ENCODE measurements at places on chromosomes 6 and 20.
A peak's percentile ranks its signal among the peaks of the same experiment; 100 is the strongest.

DNA sequence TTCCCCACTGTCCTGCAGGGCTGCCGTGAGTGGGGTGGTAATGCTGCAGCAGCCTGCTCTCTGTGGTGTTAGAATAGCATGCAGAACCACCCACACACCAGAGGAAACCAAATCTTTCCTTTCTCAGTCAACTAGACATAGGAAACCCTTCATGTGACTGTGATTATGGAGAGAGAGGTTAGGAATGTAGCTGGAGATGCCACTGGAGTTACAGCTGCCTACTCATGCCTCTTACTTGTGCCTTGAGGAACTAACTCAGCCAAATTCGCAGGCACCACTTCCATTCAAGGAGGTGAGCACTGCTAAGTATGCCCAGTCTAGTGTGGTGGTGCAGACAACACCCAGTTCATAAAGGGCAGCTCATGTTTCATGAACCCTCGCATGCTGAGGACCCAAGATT is 27.4 kb downstream of the MUC22 start:
- no peak for DNase-seq

GRCh38 chr20:47061549-47061948 is 166.9 kb downstream of the EYA2 start:
- no peak for DNase-seq

DNA sequence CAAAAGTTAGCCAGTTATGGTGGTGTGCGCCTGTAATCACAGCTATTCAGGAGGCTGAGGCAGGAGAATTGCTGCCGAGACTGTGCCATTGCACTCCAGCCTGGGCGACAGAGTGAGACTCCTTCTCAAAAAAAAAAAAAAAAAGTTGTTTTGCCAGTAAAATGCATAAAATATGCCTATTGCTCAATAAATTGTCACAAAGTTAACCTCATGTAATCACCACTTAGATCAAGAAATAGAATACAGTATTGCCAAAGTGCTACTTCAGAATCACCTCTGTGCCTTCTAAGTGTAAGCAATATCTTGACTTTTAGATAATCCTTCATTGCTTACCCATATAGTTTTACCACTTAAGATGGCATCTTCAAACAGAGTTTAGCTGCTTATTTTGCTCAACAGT is 80.7 kb downstream of the TRMT11 start:
- DNase-seq, result no peak

DNA sequence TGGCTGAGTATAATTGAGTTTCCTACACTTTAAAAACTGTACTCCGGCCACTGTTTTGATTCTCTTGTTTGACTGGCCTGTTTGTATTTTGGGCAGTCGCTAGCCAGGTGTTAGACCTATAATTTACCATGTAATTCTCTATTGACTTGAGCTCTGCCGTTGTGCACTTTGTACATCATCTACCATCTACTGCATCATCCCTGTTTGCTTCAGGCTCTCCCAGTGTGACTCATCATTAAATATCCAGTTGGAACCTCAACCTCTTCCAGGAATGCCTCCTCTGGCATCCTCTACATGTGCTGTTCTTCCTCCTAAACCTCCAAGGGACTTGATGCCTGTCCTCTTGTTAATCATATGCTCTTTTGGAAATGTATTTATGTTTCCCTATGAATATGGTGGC is 72.3 kb downstream of the FARS2 start:
- no peak for DNase-seq

- no peak for DNase-seq
These were observed 42.1 kb upstream of the ZNF184 start for GRCh38 chr6:27514906-27515495.

DNA sequence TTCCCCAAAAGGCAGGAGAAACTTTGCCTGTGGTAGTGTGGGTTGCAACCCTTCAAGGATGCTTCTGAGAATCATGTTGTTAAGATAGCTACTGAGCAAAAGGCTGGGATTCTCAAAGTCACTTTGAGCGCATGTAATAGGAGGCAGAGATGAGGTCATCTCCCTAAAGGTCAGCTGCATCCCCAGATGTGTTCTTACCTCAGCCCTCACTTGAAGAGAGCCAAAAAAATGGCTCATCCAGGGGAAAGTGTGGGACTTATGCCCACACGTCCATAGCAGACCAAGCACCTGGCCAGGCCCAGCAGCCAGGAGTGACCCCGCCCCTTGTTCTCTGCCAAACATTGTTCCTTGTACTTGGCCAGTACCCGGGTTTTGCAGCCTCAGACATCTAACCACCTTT is 187.0 kb upstream of the BMP2 start:
- no peak for DNase-seq

- peak; percentile 42 for DNase-seq
These were observed 280.3 kb upstream of the SYNCRIP start for GRCh38 chr6:85923013-85923430.

DNA sequence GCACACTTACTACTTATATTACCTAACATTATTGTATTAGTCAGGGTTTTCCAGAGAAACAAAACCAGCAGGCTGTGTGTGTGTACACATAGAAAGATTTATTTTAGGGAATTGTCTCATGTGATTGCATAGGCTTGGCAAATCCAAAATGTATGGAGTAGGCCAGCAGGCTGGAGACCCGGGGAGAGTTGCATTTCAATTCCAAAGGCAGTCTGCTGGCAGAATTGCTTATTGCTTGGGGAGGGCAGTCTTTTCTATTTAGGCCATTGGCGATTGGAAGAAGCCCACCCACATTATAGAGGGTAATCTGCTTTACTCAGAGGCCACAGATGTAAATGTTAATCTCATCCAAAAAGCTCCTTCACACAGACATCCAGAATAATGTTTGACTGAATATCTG is 157.0 kb downstream of the ADGRG6 start:
- no peak for DNase-seq

- no peak for DNase-seq
These were observed 23.6 kb downstream of the DDX43 start for GRCh38 chr6:73418081-73418741.

DNA sequence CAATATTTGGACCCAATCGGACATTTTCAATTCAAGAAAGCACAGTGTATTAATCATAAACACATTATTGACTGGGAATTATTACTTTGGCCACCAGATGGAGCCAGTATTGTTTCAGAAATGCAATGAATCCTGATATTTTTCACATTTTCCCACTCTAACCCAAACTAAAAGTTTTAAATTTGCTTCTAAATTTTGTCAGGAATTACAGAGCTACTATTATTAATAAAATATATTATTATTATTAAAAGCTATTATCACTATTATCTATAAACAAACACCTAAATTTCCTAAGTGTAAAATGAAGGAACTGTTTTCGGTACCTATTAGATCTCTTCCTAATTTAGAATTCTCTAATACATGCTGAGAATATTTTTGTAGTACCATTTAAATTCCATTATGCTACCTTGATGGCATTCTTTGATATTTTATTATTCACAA is 245.3 kb downstream of the OGFRL1 start:
- peak; percentile 1 for DNase-seq

GRCh38 chr20:33229843-33230242 is 6.0 kb upstream of the BPIFA1 start:
- no peak for DNase-seq

DNA sequence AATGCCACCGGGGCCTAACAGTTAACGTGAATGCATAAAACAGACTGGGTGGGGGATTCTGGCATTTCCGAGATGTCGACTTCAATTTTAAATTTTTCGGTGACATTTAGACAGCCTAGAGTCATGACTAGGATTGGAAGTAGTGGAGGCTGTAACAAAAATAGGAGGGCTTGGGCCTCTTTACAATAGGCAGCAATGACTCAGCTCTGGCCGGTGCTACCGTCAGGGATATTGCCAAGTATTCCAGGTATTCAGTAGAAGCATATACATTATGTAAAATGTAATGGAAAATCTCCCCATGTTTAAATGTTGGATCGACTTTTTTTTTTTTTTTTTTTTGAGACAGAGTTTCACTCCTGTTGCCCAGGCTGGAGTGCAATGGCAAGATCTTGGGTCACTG is 136.2 kb upstream of the STMND1 start:
- DNase-seq, result no peak

DNA sequence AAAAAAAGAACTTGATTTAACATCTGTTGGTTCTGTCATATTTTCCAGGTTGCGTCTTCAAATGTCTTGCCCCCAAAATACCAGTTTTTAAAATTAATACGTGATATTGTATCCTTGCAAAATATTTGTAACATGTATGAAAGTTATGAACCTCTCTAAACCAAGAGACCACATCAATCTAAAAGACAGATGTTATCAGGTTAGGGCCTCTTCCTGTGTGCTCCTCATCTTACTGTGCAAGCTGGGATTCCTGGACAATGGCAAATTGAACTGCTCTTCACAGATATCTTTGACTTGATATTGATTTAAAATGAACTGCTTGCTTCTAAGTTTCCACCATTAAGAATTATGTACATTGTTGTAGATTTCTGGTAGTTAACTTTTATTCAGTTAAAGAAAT is 9.6 kb downstream of the TMEM239 start:
- no peak for DNase-seq

DNA sequence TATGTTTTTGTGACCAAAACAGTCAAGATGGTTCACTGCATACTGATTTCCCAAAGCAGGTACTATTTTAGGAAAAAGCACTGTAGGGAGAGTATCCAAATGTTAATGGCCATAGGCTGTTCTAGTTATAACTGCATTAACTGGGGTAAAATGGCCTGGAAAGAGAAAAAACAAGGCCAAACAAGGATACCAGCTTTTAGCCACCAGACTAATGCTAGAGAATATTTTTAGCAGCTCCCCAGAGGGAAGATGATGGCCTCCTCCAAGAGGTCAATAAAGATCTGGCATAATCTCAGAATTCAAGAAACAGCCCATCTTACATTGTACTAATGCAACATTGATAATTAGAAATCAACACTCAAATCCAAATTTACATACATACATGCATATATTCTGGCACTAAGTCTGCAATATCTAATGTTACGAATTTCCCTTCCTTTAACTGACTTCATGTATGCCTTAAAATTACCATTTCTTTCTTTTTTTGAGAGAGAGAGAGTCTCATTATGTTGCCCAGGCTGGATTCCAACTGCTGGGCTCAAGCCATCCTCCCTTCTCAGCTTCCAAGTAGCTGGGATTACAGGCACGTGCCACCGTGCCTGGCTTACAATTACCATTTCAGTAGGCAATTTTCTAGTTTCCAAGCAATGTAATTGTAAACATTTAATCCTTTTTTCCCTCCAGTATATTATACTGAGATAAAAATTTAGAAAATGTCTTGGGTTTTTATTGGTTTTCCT is 9.3 kb downstream of the COX7A2 start:
- no peak for DNase-seq

DNA sequence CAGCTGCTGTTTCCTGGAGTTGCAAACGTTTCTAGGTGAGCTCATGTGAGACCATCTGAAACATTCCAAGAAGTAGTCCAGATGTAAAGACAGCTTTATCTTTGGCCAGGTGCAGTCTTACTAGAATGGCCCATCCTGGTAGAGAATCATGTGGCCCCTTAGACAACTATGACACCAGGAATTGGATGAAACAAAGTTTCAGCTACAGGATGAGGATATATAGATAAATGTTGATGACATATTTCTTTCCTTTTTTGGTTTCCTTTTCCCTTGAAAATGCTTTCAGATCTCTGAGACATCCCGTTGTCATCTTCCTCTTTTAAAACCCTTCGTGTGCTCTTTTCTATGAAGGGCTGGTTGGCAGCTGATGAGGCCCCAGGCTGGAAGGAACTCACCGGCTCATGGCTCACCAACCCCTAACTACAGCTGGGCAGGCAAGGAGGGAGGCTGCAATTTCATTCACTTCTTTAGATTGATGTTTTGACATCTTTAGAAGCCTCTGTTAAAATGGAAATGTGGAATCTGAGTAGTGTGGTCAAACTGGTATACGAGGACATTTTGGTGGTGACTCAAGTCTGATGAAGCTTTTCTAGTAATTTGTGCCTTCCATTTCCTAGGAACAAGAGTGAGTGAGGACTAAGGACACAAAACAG is 167.9 kb upstream of the TNFAIP3 start:
- no peak for DNase-seq

DNA sequence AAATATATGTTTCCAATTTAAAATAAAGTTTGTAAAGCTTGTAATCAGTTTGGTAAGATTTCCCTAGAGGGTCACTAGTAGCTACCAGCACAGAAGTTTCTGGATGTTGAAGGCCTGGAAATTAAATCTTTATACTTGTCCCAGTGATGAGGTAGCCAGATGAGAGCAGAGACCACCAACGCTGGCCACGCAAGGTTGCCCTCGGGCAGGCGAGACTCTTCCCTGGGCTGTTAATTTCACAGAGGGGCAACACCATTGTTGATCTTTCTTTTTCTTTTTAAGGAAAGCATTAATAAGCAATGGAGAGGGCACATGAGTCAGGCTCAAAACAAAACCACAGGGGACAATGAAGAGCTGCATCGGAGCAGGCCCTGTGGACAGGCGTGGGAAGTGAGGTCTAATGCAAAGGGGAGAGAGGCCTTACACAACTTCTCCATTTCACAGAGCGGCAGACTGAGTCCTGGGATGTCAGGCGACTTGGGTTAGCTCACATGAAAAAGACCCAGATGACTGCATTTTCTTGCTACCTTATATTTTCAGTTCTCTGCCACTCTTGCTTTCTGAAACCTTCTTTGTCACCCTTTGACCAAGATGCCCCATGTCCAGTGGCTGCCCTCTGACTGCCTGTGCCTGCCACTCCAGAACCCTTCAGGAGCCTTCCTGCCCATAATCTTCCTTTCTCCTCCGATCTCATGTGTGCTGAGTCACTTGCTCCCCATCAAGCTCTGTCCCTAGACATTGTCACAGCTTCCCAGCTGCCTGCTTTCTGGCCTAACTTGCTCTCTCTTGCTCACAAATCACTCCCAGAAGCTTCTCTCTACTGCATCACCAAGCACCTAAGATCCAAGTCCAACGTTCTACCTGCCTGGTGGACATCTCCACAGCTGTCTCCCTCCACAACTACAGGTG is 107.7 kb upstream of the CDYL start:
- DNase-seq, result no peak

GRCh38 chr20:16257021-16257420 is 316.2 kb downstream of the KIF16B start:
- DNase-seq, result no peak

- DNase-seq, result no peak
These were observed 19.3 kb downstream of the MYLK4 start for GRCh38 chr6:2731281-2731909.

- peak; percentile 15 for DNase-seq
These were observed 4.9 kb downstream of the CDH22 start for GRCh38 chr20:46303176-46303956.

GRCh38 chr6:51241376-51241775 is 422.7 kb downstream of the TFAP2B start:
- no peak for DNase-seq

GRCh38 chr6:137412562-137412961 is 81.6 kb downstream of the OLIG3 start:
- DNase-seq, result no peak

All from NCI-H345 (cell line).